ENCODE measurements at places on chromosomes 3 and 15.

DNA sequence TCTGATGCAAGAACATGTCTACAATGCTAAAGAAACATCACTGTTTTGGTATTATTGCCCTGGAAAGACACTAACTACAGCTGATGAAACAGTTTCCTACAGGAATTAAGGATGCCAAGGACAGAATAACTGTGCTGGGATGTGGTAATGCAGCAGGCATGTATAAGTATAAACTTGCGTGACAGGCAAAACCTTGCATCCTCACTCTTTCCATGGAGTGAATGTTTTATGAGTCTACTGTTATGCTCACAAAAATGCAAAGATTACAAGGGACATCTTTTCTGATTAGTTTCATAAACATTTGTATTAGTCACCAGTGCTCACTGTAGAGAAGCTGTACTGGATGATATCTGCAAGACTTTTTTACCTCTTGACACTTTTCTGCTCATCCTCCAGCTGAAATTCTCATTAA lies 143.6 kb downstream of the NAALADL2 start:
- peak; percentile 96 for DNase-seq

DNA sequence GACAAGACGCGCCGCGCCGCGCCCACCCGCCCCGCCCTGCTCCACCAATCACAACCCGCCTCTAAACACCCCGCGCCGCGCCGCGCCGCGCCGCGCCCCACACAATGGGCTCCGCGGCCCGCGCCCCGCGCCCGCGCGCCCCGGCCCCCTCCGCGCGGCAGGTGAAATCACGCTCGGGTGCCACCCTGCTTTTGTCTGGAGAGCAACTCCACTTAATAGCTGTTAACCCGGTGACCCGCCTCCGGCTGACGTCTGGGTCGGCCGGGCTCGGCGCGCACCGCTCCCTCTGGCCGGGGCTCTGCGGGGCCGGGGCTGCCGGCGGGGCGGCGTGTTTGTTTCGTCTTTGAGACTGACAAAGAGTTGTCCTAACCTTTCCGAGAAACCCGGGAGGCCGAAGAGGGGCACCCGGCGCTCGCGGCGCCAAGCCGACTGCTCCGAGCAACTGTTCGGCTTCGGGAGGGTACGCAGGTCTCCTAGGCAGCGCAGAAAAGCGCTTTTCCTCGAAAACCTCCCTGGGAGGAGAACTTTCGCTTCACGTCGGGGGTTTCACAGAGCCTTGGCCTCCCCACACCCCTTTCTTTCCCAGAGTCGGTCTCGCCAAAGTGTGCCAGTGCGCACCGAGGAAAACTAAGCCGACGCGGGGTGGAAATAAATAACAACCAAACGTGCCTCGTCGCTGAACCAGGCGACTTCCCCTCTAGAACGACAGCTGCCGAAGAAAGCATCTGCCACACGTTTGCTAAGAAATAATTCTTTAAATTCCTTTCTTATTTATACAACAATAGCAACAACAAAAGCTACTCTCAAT lies 518.4 kb downstream of the FOXP1 start:
- no peak for DNase-seq

- no peak for DNase-seq
Observed at GRCh38 chr3:145857956-145858355, 303.0 kb downstream of the PLOD2 start.

DNA sequence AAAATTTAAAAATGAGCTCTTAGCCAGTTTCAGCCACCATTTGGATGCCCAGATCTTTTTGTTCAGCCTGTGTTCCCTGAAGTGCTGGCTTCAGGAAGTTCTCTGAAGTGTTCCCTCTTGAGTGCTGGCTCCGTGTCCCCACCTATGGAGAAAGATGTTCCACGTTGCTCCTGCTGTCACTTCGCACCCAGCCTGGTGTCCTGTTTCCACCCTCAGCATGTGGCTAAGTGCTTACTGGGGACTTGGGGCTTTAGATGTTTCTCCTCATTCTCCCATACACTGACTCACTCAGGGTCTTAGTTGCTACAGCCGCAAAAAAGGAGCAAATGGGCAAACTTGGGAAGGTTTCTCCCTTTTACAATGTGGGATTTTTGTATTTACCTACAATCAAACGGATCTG lies 16.6 kb downstream of the CHCHD6 start:
- DNase-seq, result no peak

DNA sequence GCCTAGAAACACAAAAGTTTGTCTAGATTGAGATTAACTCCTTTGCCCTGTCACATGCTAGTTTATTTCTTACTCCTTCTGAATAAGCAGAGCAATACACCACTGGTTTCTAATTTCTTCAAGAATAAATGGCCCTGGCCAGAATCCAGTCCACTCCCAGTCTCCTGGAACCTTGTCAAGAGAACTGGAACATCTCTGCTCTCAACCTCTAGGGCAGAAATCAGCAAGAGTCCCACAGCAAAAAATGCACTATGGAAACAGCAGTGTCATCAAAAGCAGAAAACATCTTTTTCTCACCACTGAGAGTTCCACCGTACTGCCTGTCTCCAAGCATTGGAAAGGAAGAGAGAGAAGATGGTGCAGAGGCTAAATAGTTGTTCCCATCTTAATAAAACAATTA lies 35.9 kb upstream of the PPP2R3A start:
- peak; percentile 44 for DNase-seq

DNA sequence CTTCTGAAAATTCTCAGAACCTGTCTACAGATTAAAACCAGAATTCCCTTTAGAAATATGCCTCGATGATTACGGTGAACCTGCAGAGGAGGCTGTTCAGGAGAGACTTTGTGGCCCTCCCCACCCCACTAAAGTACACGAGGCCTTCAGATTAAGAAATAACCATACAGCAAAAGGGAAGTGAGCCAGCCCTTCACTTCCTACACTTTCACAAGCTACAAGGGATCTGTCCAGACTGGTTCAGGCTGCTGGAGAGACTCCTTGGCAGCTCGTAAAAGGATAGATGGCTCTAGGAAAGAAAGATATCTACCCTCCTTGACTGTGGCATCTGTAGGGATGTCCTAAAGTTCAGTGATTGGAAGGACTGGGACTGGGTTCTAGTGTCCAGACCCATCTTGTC lies 102.6 kb downstream of the ALDH1A2 start:
- no peak for DNase-seq

DNA sequence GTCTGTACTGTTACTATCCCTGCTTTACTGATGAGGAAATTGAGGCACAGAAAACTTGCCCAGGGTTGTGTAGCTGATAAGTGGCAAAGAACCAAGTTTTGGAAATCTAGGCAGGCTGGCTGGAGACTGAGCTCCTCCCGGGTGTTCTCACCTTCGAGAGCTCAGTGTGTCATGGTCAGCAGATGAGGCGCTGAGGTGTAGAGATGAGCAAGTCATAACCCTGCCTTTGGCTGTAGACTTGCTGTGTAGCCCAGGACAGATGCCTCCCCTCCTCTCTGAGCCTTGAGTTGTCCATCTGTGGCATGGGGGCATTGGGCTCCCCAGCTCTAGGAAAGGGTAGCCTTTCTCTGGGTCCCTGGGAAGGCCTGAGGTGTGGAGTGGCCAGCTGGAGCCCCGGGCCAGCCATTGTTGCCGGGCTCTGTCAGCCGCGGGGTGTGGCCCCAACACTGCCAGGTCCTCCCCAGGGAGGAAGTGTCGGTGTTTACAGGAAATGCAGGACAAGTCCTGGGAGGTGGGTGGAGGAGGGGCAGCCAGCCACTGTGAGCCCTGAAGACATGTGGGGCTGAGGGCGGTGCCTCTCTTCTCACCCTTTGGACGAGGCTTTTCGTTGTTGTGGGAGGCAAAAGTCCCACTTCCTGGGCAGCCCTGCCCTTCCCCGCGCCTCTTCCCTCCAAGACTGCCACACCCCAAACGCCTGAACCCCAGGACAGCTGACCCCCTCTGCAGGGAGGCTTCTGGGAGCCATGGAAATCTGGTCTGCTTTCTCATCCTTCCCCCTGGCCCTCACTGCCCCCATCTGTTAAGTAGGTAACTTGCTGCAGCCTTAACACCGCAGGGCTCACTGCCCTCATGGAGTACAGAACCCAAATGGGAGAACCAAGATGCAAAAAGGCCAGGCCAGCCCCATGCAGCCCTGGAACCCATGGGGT lies 29.1 kb downstream of the FGD5 start:
- DNase-seq, result no peak

DNA sequence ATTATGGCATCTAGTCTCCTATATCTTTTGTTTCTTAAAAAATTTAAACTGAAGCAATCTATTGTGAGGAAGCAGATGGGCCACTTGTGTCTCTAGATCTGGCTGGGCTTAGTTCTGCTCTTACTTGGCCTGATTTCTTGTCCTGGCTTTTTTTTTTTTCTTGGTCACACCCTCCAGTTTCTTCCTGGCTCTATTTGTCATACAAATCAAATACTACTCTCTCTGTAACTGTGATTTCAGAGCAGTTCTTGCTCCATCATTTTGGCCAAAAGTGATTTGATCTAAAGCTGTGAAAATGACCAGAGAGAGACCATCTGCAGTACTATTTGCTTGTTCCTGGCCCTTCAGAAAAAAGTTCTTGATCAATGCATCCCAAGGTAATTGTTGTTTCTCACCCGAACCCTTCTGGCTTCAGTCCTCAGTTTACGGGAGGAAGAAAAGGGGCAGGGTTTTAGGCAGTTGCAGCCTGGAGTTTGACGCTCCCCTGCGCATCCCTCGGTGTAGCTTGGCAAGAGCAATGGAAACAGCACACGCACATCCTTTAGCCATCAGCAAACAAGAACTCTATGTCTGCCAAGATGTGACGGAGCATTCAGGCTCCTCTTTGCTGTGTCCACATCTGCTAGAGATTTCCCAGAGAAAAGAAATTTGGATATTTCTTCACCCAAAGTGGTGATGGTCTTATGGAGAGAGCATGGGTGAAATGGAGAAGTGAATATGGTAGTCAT lies 31.6 kb downstream of the CHST2 start:
- no peak for DNase-seq

GRCh38 chr3:183377307-183377959 lies 51.0 kb downstream of the MCF2L2 start:
- DNase-seq, result no peak

GRCh38 chr3:27426926-27427325 lies 57.3 kb downstream of the SLC4A7 start:
- no peak for DNase-seq

GRCh38 chr15:99429681-99430081 lies 136.1 kb upstream of the MEF2A start:
- DNase-seq, result no peak

DNA sequence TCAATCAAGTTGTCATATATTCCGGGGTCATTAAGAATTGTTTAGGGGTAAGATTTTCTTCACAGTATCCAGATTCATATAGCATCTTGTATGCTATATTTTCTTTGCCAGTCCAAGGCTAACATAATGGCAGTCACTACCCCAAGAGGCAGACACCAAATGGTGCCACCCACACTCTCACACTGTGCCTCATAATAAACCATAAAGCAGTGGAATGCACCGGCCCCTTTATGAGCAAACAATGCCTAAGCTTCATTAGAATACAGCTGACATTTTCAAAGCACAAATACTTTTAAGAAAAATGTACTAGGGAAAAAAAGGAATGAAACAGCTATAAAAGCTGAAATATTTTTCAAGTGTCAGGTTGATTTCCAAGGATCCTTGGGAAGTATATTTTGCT lies 121.6 kb downstream of the TFDP2 start:
- DNase-seq, result no peak

DNA sequence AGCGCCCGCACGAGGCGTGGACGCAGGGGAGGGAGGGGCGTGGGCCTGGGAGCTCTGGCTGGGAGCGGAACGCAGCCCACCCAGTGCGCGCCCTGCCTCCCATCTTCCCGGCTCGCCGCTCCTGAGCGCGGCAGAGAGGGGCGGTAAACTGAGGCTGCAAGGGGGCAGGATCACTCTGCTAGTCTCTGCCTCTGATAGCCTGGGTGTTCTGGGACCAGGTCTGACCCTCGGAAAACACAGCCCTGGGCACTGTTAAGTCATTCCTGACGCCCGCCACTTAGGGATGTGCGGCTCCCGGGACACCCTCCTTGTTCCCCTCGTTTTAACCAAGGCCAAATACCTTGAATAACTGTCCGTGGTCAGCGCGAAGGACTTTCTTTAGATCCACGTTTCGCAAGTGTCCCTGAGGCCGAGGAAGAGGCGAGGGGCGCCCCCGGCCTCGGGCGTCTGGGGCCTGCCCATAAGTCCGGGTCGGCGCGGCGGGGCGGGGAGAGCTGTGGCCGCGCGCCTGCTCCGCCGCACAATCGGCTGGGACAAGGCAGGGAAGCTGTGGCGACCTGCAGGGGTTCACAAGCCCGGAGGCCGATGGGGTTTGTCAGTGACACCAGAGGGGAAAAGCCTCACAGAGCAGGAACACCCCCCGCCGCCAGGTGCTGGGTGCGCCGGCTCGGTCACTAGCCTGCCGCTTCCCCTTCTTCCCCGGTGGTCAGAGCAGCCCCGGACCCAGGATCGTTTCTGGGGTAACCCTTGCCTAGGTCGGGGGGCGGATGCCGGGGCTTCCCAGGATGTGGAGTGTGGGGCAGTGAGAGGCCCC lies 1.5 kb downstream of the ITPKA start:
- DNase-seq, result no peak

- DNase-seq, result no peak
Observed at GRCh38 chr15:66408675-66409282, 22.1 kb downstream of the MAP2K1 start.

DNA sequence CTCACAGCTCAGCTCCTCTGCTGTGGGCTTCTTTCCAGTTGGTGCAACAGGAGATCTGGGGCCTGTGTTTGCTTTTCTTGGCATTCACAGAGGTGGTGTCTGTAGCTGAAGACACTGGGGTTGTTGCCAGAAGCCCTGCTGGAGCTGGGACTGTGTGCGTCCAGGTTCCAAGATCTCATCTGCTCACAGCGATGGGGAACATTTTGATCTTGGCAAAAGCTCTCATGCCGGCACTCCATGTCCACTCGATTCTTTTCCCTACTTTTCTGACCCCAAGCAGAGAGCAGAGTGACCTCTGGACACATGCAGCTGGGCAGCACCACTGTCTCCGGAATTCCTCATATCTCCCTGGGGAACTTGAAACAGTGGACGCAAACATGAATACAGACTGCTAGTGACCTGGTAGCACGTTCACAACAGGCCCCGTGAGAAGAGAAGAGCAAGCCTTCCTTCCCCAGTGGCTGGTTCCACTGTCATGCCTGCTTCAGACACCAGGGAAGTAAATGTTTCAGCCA lies 36.1 kb upstream of the MECOM start:
- DNase-seq, result no peak

GRCh38 chr15:79562899-79563298 lies 130.8 kb downstream of the MINAR1 start:
- DNase-seq, result no peak

DNA sequence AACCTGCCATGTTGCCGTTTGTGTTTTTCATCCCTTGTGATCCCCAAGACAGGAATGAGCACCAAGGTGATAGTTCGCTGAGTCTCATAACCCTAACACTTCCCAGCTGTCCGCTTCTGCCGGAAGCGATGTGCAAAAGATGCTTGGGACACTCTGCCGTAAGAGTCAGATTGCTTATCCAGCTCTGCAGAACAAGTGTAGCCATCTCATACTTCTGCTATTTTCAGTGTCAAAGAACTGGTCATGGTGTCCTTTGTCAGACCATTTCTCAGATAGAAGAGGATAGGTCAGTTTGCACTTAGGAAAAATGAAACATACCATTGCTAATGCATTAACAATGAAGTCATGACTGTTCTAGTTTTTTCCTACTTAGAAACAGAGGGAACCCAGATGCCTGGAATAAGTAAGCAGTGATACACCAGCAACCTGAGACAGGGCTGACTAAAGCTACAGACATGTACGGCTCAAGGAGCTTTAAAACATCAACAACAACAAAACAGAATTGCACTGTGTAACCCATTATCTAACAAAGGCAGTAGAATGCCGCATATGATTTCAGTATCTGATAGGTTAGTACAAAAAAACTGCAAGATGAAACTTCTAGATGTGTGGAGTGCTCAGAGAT lies 134.0 kb upstream of the IL12A start:
- DNase-seq, result peak; percentile 72

- no peak for DNase-seq
Observed at GRCh38 chr3:144491333-144491732, 519.7 kb downstream of the DIPK2A start.
